COR-L47 (cell line): ENCODE measurements at places on chromosomes 3 and 15.

GRCh38 chr15:61083081-61083787, 145.9 kb downstream of the RORA start:
- no peak for DNase-seq

- DNase-seq: no peak
Observed at GRCh38 chr3:172658344-172659245, 52.3 kb downstream of the NCEH1 start.

DNA sequence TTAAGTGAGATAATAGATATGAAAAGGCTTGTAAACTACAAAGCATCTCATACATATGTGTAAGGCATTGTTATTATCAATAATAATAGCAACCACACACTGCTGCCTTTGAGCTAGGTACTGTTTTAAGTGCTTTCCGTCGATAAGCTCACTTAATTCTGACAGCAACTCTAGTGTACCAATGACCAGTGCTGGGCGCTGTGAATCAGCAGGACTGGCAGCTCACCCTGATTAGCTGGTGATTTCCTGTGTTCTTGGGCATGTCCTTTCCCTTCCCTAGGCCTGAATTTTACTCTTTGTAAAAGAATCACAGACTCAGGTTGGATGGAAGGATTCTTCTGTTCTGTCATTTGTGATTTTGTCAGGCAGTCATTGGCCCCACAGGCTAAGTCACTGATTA, 215.6 kb downstream of the LPP start:
- DNase-seq: no peak

- peak; percentile 33 for DNase-seq
Observed at GRCh38 chr15:71730277-71731144, 79.8 kb upstream of the NR2E3 start.

DNA sequence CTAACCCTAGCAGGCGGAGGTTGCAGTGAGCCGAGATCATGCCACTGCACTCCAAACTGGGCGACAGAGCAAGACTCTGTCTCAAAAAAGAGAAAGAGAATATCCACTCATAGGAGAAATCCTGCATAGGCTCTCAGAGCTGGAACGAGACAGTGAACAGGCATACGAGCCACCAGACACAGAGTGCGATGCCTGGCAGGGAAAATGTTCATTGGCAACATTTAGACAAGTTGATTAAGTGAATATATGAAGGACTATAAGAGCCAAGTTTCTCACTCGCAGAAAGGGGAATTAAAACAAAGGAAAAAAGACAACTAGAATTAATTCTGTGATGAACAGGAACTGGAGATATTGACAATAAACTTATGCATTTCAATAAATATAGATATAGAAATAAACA, 27.1 kb upstream of the ARHGEF26 start:
- DNase-seq: no peak

- DNase-seq: no peak
Observed at GRCh38 chr3:55647063-55647462, 160.0 kb upstream of the WNT5A start.

- DNase-seq: no peak
Observed at GRCh38 chr3:56974247-56974930, 86.1 kb upstream of the SPATA12 start.

DNA sequence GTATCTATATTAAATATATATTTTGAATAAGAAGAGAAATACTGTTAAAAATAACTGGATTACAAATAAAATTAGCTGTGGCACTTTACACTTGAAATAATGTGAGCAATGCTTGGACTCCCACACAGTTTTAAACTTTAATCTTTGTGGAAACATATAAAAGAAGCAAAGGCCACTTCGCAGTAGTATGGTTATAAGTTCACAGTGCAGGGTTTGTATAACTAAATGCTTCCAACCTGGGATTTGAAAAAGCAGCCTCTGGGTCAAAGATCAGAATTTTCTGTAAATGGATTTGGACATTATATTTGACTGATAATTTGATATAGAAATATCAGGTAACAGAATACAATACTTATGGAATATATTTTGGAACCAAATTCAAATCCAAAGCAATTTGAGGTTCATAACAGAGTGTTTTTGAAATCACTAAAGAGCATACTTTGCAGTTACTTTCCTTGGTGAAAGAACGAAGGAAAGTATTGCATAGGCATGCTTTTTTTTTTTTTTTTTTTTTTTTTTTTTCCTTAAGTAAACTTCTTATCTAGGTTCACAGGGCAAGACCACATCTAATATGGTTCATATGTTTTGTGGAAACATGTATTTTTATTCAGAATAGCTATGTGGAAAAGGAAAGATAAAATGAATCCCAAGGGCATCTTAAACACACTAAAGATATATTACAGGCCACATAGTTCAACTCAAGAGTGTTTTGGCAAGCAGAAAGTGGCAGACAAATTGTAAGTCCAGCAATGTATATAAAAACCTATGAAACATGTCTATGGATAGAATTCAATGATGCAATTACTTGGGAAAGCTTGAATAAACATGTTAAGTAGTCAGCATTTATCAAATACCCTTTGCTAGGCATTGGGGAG, 47.1 kb upstream of the SGO1 start:
- no peak for DNase-seq

DNA sequence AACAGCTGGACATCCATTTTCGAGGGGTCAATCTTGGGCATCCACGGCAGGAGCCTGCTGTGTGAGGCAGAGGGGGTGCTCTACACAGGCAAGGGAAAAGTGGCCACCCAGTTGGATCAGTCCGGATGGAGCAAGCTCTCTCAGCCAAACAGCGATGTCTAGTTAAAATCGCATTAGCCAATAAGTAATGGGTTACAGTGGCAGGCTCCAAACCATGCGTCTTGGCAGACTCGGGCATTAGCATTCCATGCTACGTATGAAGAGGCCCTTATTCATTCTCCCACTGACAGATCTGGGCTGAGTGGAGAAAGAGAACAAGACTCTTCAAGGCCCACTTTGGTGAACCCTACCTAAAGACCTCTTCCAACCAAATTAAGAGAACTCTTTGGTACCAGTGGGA, 49.3 kb downstream of the CCNB2 start:
- DNase-seq: no peak

GRCh38 chr3:110420158-110420641, 651.4 kb upstream of the NECTIN3 start:
- no peak for DNase-seq

DNA sequence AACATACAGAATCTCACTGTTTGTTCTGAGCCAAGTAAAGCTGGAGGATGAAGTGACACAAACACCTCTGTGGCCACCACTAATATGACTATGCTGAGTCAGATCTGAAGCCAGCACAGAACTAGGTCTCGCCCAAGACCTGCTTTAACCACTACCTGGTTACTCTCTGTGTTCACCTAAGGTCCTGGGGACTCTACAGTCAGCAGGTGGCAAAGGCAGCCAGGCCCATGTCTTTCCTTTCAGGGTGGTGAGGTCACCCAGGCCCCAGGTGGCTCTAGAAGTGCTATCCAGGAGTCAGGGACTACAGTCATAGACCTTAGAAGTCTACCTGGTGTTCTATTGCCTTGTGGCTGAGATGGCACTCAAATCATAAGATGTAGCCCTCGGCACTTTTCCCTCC, 287.9 kb upstream of the ARRDC4 start:
- no peak for DNase-seq

- DNase-seq: no peak
Observed at GRCh38 chr3:15728766-15729165, 69.0 kb downstream of the ANKRD28 start.

DNA sequence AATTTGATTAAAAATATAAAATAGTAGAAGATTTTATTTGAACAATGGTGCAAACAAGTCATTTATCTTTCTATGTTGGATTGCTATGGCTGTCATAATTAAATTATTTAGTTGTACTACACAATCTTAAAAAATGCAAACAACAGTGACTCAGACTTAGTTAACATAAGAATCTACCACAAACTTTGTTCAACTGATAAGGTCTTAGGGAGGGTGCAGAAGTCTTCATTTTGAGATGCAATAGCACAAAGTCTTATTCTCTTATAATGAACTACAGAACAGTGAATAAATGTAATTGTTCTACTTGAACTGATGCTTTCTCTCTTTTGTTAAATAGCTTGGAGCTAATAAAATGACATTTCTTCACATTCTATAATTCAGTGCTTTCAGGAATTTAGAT, 482.8 kb upstream of the NAALADL2 start:
- DNase-seq: no peak

- no peak for DNase-seq
Observed at GRCh38 chr15:64180235-64180824, 17.5 kb upstream of the PPIB start.

- DNase-seq: no peak
Observed at GRCh38 chr3:53056442-53056841, 10.6 kb upstream of the SFMBT1 start.

DNA sequence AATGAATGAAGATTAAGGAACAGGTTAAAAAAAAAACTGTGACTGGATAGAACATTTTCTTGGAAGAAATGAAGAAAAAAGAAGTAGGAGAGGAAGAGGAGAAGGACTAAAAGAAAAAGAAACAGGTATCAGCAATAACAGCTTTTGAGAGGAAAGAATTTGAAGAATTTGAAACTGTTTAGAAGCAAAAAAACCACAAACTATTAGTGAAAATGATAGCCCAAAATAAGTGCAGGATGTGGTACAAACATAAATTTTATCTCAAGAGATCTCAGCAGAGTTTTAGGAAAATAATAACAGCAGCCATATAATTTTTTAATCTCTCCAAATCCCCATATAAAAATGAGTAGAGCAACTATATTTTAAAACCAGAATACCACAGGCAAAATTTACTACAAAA, 8.8 kb upstream of the A4GNT start:
- no peak for DNase-seq

GRCh38 chr15:78108300-78109084, 16.1 kb downstream of the SH2D7 start:
- DNase-seq: peak; percentile 82

DNA sequence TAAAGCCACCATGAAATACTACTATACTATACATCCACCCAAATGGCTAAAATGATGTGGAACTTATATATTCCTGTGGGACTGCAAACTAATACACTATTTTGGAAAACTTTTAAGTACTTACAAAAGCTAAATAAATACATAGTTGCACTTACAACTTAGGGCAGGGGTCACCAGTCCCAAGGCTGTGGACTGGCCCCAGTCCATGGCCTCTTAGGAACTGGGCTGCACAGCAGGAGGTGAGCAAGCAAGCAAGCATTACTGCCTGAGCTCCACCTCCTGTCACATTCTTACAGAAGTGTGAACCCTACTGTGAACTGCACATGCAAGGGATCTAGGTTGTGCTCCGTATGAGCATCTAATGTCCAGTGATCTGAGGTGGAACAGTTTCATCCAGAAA, 18.1 kb downstream of the PIGB start:
- DNase-seq: no peak

DNA sequence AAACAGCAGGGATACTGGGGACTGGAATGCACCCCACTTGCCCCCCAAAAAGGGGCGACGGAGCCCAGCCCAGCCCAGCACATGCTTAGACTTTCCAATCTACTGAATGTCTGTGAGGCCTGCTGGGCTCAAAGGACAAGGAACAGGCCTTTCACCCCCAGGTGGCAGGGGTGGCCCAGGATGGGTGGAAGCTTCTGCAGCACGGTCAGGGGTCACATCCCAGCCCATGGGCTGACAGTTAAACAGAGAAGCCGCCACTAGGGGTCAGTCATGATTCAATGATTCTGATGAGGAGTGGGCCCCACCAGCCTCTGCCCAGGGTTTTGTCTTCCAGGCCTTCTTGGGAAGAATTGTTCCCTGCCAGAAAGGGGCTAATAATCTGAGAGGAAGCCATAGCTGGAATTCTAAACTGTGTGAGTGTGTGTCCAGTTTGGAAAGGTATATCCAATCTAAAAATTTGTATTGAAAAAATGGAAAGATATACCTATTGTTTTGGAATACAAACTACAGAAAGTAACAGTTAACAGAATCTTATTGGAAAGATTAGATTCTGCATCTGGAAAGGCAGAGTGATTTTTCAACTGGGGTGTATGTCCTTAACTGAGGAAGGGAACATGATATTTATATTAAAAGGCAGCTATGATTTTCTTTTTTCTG, 2.2 kb downstream of the CHRNB4 start:
- peak; percentile 69 for DNase-seq

DNA sequence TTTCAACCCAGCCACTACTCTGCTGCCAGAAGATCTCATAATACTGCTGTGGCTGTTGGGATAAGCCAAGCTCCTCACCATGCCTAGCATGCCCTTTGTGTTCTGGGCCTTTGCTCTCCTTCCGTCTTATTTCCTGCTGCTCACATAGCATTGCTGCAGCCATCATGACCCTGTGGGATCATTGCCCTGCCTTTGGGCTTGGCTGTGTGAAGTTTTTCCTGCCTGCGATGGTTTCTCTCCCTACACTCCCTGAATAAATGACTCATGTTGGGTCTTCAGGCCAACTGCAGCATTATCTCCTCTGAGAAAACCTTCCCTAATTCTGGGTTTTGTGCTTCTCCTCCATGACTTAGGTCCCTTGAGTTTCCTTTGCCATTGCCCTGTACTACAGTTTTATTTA, 20.8 kb upstream of the TRA2B start:
- DNase-seq: no peak

DNA sequence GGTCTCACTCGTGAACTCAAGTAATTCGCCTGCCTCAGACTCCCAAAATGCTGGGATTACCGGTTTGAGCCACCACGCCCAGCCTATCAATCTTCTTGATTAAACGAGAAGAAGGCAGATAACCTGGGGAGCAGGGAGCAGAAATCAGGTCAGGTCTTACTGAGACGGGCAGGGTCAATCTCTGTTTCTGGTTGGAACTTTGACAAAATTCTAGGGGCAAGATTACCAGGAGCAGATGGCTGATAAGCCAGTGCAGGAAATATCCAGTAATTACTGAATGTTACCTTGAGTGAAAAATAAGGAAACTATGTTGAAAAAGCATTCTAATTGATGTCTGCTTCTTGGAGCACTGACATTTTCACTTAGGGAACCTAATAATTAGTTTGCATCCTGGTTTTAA, 24.4 kb upstream of the GOLM2 start:
- DNase-seq: no peak

- no peak for DNase-seq
Observed at GRCh38 chr3:155737844-155738460, 6.9 kb downstream of the PLCH1 start.

- peak; percentile 10 for DNase-seq
Observed at GRCh38 chr3:117278424-117279190, 569.0 kb downstream of the TUSC7 start.

GRCh38 chr15:68989541-68990230, 24.8 kb upstream of the NOX5 start:
- DNase-seq: no peak

- peak; percentile 69 for DNase-seq
Observed at GRCh38 chr15:60585743-60586708, 107.1 kb upstream of the ICE2 start.

DNA sequence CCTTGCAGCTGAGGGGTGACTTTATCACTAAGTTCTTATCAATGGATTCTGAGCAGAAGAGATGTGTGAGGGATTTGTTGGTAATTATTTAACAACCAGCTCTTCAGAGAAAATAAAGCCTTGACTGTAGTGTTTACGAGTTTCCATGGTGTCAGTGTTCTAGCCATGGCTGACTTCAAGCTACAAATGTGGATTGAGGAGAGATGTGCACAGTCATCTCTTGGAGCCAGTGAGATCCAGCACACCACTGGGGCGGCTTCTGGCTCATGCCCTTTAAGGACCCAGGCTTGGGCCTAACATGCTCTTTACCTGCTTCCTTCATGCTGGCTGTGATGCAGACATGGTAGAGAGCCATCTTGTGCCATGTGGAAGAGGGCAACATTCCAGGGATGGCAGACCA, 145.6 kb upstream of the MRPS22 start:
- DNase-seq: no peak
